NCI-H524 (cell line): ENCODE measurements at places on chromosomes 2 and 18.
A peak's percentile ranks its signal among the peaks of the same experiment; 100 is the strongest.

- no peak for DNase-seq
Observed at GRCh38 chr2:171287036-171287571, 126.4 kb upstream of the TLK1 start.

GRCh38 chr2:239596253-239596652 is 195.4 kb upstream of the HDAC4 start:
- DNase-seq = no peak

DNA sequence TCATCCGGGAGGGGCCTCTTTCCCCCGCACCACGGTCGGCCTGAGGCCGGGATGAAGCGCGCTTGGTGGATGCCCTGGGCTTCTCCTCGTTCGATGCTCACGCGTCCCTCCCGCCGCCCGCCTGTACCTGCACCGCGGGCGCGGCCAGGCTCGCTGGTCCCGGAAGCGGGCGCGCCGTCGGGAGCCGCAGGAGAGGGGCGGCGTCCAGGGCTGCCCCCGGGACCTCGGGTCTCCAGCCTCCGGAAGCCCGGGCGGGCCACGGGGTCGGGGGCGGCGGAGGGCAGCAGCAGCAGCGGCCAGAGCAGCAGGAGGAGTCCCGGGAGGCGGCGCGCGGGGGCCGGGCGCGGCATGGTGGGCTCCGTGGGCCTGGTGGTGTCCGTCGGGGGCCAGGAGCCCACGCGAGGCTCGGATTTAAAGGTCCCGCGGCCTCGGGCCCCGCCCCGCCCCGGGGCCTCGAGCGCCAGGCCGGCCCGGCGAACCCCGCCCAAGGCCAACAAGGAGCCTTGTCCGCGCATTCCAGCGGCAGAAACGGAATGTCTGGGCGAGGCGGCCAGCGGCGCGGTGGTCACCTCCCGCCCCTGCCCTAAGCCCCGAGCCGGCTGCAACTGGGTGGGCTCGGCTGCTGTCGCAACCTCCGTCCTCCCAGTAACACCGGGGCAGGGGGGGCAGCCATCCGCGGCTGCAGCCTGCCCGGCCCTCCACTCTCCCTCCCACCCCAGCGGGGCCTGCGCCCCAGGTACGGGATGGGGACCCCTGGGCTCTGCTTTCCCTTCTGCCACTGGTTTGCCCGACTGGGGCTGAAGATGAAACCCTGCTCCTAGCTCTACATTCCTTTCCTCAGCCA is at the start of gene MATN3:
Gene MATN3 (minus strand): TSS at position 387 of the 844 bp plus-strand sequence. CDS start 37 bp downstream, at position 350.
- DNase-seq = no peak

DNA sequence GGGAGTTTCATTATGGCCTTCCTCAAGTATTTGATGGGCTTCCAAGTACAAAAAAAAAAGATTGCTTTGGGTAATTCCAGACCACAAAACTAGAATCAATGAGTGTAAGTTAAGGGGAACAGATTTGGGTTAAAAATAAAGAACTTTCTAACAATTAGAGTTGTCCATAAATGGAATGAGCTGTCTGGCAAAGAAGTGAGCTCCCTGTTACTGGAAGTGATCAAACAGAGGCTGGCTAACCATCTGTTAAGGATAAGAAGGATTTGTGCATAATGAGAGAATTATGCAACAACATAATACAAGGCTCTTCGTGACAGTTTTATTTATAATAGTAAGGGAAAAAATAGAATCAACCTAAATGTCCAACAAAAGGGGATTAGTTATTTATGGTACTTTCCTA is 44.6 kb upstream of the ACVR1 start:
- DNase-seq = no peak

DNA sequence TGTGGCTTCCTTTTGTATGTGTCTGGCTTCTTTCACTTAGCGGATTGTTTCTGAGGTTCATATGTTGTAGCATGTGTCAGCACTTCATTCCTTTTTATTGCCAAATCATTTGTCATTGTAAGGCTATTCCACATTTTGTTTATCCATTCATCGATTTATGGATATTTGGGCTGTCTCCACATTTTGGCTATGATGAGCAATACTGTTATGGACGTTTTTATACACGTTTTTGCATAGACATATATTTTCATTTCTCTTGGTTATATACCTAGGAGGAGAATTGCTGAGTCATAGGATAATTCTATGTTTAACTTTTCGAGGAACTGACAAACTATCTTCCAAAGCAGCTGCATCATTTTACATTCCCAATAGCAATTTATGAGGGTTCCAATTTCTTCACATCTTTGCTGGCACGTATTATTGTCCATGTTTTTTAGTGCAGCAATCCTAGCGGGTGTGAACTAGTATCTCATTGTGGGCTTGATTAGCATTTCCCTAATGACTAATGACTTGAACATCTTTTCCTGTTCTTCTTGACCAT is 48.1 kb upstream of the TBC1D8 start:
- DNase-seq = no peak

GRCh38 chr18:67969458-67969857 is 452.9 kb upstream of the DSEL start:
- DNase-seq = no peak

GRCh38 chr2:96914332-96914731 is 44.5 kb upstream of the SEMA4C start:
- DNase-seq = no peak

DNA sequence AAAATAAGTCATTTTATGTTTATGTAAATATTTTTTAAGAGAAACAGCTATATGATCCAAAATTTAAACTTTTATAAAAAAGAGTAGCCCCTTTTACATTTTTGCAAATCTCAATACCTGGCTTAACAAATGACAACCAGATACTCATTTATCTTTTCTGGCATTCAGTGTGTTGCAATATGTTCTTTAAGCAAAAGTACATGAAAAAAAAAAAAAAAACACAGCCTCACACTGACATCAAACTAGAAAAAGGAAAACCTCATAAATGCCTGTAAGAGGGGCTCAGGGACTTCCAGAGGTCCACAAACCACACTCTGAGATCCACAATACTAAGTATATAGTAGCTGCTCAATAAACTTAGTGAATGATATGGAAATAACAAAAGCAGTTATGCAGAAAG is 21.9 kb downstream of the PPP4R3B start:
- DNase-seq = no peak

DNA sequence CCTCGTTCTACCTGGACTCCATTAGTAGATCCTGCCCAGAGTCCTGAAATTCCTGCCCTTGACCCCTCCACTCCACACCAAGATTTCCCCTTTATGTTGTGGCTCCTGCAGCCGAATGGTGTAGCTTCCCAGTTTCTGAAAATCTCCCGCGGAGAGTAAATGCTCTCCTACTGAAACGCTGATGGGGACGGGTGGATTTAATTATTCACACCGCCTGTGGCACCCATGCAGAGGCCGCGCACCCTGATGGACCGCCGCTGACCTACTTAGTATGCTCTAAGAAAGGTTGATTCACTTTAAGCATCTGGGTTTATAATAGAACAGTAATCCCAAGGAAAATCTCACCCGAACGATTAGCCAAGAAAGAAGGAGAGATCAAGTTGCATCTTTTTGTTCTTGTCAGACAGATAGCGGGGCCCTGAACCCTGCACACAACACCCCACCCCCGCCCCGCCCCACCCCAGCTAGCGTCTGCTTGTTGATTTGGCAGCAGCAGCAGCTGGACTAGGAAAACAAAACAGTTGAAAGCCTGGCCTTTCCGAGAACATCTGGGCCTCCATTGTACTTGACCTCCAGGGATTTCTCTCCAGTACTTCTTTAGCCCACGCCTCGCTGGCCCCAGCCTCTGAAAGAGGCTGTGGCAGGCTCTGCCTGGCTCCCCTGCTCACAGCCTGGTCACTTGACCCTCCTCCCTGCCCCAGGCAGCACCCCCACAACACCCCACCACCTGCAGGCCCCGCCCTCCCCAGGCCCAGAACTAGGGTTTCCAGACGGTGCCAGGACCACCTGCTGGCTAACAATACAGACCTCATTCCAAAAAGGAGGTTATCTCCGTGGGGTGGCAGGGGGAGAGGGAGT is 53.6 kb downstream of the DPYSL5 start:
- DNase-seq = peak; percentile 32

DNA sequence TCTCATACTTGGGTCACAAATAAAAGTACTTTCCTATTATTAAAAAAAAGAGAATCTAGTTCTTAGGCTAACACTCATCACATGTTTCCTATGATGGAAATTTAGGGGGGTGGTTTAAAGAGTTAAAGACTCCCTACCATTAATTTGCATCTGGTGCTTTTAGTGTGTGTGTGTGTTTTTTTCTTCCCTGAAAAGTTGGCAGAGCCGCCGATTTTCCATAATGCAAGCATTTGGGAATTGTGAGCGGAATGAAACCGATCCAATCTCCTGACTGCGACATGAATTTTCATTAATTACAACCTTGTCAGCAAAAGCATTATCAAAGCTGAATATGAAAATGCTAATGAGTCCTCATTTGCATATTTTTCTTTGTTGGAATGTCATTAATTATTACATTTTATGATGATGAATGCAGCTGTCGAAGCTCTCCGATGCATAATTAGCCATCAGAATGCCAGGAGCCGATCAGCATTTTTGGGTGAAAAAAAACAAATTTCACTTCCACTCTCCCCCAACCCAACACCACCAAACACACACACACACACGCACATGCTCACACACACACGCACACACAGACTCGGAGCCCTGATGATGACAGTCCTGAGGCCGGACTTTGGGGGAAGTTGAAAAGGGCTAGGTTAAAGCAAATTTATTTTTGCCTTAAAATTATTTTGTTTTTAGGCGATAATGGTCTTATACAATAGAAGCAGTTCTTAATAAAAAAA is 165.4 kb downstream of the TCF4 start:
- DNase-seq = peak; percentile 16

- no peak for DNase-seq
Observed at GRCh38 chr2:639703-640102, 37.5 kb downstream of the TMEM18 start.

GRCh38 chr2:226118471-226119429 is 680.9 kb downstream of the IRS1 start:
- no peak for DNase-seq

GRCh38 chr2:170878066-170878465 is 51.0 kb upstream of the GORASP2 start:
- no peak for DNase-seq

DNA sequence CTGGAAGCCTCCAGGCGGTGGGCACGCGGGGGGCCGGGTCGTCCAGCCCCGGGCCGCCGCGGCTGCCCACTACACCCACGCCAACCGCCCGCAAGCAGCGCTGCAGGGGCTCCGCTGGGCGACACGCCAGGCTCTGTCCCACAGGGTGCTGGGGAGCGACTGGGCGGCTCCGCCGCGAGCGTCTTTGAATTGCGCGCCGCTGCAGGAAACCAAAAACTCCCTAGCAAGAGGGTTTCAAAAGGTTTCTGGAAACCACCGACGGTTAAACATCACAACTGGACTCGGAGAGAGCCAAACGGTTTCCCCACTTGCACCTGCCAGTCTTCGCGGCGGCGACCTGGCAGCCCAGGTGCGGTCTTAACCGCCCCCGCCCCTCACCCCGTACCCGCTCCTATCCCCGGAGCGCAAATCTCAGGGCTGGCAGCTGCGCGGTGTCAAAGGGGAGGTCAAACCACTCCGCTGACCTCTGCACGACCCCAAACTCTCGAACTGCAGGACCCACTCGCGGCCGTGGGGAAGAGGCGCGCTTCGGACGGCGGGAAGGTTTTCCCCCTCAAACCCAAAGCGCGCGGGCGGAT is 1.0 kb downstream of the CXCR4 start:
- DNase-seq = peak; percentile 50

GRCh38 chr2:121830809-121831208 is 75.4 kb downstream of the TSN start:
- DNase-seq = no peak

- peak; percentile 44 for DNase-seq
Observed at GRCh38 chr18:61831071-61831470, 61.7 kb downstream of the RNF152 start.

- no peak for DNase-seq
Observed at GRCh38 chr18:11808001-11808855, 43.0 kb upstream of the CHMP1B start.

- DNase-seq = no peak
Observed at GRCh38 chr2:234300932-234301823, 195.7 kb downstream of the ARL4C start.

- DNase-seq = peak; percentile 72
Observed at GRCh38 chr18:46333431-46334135, 229.4 kb downstream of the HAUS1 start.

DNA sequence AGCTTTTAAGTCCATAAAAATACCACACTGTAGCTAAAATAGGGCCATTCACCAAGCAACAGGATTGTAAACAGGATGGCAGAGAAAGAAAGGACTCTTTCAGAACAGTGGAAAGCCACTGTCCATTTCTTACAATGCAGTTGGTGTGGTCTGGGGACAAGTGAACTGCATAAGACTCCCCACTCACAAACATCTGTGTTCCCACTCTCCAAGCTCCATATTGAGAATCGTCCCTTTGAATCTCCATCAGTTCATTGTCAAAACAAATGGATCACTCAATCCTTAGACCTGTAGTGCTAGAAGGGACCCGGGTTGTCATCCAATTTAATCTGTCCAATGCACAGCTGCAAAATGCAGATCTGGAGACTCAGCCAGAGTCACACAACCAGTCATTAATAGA is 347.4 kb upstream of the KLHL29 start:
- DNase-seq = no peak

GRCh38 chr2:235940330-235940729 is 227.9 kb downstream of the GBX2 start:
- DNase-seq = no peak

- no peak for DNase-seq
Observed at GRCh38 chr2:16746833-16747232, 81.2 kb upstream of the CYRIA start.

DNA sequence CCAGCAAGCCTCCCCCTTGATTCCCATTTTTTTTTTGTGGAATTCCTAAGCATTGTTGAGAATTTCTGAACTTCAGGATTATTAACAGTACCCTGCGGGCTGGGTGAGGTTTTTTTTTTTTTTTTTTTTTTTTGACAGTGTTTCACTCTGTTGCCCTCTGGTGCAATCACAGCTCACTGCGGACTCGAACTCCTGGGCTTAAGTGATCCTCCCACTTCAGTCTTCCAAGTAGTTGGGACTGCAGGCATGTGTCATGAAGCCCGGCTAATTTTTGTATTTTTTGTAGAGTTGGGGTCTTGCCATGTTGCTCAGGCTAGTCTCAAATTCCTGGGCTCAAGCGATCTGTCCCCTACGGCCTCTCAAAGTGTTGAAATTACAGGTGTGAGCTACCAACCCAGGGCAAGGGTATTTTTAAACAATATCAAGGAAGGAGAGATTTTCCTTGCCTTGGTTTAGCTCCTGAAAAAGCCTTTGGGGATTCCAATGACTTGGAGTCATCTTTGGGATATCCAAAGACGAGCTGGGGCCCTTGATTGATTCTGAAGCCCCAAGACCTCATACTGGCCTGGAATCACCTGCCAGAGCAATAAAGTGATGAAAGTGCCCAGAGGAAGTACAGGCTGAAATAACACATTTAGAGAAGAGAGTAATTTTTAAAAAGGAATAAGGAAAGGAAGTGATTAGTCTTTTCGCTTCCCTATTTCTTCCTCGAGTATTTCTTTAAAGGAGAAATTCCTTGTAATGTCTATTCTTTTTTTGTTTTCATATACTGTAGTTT is 240.2 kb downstream of the TGIF1 start:
- DNase-seq = no peak

- no peak for DNase-seq
Observed at GRCh38 chr2:159270744-159271379, 15.6 kb downstream of the WDSUB1 start.

- peak; percentile 59 for DNase-seq
Observed at GRCh38 chr2:215668378-215668775, 232.5 kb upstream of the FN1 start.

- no peak for DNase-seq
Observed at GRCh38 chr2:135708159-135708558, 33.5 kb upstream of the UBXN4 start.
